Cerebellar nuclear complex (tissue), 1 donor: ENCODE measurements at places on chromosomes 7 and 10.

GRCh38 chr7:157408258-157409101, 71.7 kb downstream of the DNAJB6 start:
- no peak for DNase-seq

- DNase-seq, result no peak
Observed at GRCh38 chr7:141073173-141073640, 657 bp upstream of the TMEM178B start.

GRCh38 chr10:132724446-132724845, 61.5 kb downstream of the NKX6-2 start:
- DNase-seq, result no peak

GRCh38 chr7:157554393-157555238, 217.8 kb downstream of the DNAJB6 start:
- no peak for DNase-seq

DNA sequence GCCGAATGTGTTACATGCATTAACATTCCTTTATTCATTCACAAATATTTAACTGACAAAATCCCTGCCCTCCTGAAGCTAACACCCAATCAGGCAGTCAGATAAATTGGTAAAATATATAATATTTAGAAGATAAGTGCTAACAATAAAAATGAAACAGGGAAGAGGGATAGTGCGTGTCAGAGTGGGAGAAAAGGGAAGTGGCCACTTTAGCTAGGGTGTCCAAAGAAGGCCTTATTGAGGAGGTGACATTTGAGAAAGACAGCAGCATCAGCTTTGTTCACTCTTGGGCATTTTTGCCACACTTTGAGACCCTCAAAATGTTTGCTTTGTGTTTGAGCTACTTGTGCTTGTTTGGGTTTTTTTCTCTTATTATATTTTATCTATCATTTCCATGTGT, 317.8 kb downstream of the SNX13 start:
- DNase-seq, result no peak

- DNase-seq, result no peak
Observed at GRCh38 chr10:17381502-17382142, 72.8 kb downstream of the ST8SIA6 start.

GRCh38 chr10:71349406-71349805, 30.3 kb downstream of the SLC29A3 start:
- DNase-seq, result no peak

DNA sequence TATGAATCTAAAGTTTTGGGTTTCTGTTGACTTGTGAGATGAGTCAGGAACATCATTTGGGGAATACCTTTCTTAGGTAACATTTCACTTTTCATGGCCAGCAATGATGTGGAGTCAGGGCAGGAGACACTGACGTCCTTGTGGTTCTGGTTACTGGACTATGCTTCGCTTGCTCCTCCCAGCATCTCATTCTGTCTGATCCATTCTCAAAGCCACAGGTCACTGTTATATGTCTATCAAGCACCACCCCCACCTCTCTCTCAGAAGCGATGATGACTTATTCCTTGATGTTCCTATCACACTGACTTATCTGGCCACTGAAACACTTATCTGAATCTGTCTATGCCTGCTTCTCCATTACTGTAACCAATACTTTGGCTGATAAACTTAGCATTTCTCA, 51.6 kb downstream of the TES start:
- DNase-seq, result no peak

DNA sequence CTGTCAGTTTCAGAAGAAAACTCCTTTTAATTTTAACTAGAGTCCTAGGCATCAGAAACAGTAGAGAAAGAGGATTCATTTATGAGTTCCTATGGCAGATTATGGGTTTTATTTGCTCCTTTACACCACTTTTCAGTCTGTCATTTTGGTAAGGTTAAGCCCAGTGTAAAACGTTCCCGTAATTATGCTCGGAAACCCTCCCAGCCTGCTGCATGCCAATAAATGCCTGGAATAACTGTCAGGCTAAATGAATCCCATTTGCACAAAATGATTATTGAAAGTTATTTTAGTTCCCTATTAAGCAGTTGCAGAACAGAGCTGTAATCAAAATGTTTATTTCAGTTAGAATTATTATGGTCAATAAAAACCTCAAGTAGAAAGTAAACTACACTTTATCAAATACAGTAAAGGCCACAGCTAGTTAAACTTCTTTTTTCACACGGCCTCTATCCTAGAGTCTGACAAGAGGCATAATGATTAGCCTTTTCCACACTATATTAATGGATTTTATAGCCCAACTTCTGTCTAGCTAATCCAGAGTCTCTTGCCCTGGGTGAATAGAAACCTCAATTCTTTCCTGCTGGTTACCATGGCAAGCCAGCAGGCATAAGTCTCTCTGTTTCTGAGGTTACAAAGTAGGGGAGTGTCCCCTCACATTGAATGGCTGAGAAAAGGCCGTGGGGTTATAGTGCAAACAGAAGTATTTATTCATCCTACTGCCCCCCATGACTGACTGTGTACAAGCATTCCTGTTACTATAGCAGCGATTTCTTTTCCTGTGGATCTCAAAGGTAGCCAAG, 80.8 kb upstream of the NPVF start:
- no peak for DNase-seq

DNA sequence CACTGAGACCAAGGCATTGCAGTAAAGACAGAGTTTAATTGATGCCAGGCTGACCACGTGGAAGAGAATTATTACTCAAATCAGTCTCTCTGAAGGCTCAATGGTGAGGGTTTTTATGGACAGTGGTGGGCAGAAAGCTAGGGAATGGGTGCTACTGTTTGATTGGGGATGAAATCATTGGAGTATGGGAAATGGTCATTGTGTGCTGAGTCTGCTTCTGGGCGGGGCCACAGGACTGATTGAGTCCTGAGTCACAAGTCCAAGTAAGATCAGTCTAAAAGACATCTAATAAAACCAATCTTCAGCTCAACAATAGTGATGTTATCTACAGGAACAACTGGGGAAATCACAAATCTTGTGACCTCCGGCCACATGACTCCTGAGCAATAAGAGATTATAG, 868.4 kb downstream of the SORCS3 start:
- no peak for DNase-seq

GRCh38 chr7:123715198-123715597, 33.6 kb downstream of the WASL start:
- DNase-seq, result no peak

DNA sequence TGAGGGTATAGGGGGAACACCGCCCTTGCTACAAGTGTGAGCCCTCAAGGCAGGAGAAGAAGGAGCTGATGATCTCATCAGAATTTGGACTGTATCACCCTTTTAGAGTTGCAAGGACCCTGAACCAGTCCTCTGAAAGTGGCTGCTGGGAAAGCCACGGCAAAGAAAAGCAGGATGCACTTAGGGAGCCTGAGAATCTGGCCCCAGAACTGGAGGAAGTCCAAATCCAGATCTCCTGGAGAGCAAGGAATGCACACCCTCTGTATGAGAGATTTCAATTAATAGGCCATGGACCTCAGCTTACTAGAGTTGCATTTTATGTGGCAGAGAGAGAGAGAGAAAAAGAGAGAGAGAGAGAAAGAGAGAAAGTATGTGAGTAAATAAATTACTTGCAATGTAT, 662.9 kb downstream of the CCSER2 start:
- no peak for DNase-seq

DNA sequence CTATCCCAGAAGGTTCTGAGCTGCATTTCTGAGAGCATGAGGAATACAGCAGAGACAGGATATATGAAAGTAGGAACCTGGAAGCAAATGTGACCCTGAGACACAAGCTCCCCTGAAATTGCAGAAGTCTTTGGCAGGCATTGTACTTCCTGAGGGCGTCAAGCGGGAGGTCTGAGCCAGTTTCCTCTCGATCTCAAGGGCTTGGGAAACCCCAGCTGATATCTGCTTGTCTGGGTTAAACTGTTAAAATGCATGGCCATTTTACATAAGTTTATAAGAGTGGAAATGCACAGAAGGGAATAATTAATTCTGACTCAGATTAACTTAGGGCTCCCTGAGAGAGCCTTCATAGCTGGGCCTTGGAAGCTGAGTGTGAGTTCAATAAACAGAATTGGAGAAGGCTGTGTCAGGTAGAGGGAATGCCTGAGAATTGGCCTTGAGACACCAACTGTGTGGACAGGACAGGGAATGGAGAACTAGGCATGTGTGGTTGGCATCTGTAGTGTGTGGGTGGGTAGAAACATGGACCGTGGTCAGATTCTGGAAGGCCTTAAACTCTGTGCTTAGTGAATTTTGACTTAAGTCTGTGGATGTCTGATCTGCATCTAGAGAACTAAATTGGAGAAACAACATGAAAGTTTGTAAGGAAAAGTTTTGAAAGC, 53.3 kb downstream of the WIPF3 start:
- no peak for DNase-seq

DNA sequence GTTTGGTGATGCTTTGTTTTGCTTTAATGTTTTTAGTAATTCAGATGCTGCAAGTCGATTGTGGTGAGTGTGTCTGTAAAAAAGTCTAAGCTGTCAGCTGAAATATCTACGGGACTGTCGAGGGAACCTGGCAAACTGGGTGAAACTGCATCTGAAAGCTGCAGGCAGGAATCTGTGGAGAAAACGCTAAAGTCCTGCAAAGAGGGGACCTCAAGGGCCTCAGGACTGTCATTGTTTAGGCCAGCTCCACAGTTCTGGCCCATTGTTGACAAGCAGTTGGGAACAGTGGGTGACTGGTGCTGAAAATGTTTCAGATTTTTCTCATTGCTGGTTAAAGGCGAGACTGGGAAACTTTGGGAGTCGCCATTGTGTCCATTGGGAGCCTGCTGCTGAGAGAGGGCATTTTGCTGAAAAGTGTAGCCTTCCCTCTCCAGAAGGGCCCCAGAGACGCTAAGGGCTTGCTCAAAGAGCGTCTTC, 1.8 kb downstream of the HOXA2 start:
- no peak for DNase-seq

GRCh38 chr10:60459701-60460457, 70.2 kb upstream of the ANK3 start:
- no peak for DNase-seq

GRCh38 chr7:42650701-42651100, 261.2 kb downstream of the C7orf25 start:
- DNase-seq, result no peak

GRCh38 chr10:102603946-102604345, 40.3 kb upstream of the TRIM8 start:
- DNase-seq, result no peak

GRCh38 chr10:130487566-130487965, 351.4 kb downstream of the GLRX3 start:
- no peak for DNase-seq

- DNase-seq, result no peak
Observed at GRCh38 chr10:19606968-19607367, 209.3 kb upstream of the PLXDC2 start.

DNA sequence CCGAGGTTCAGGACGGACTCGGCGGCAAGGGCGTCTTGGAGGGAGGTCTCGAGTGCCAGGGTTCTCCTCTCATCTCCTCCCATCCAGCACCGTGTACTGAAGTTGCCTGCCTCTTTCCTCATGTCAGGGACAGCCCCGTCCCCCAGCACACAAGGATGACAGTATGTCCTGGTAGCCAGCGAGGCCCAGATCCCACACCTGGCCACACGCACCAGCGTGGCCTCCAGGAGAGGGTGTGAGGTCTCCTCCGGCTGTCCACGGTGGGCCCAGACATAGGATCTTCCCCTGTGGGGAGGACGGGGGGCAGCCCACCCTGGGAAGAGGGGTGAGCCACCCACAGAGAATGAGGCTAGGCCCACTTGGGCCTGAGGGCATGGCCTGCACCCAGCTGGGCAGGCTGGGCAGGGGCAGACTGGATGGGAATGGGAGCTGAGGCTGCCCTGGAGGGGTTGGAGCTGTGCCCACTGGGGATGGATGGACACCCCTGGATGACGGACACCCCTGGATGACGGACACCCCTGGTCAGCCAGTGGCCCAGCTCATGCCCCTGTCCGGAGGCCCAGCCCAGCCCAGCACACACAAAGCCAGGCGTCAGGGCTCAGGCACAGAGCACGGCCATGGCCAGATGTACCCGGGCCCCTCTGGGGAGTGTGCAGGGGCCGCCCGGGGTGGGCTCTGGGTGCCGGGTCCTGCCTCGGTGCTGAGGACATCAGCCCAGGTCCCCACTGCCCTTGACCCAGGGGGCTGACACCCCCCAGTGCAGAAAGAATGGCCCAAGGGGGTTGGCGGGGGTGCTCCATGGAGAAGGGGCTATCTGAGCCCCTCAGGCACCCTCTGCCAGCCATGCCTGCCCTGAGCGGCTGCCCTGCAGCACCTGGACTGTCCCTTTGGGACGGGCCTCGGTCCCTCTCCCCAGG, 30.9 kb upstream of the CFAP46 start:
- DNase-seq, result no peak

GRCh38 chr10:71694567-71694968, 25.0 kb downstream of the C10orf105 start:
- no peak for DNase-seq

- no peak for DNase-seq
Observed at GRCh38 chr10:52453501-52453900, 139.4 kb downstream of the DKK1 start.

- DNase-seq, result no peak
Observed at GRCh38 chr7:11171569-11172192, 198.0 kb downstream of the PHF14 start.

DNA sequence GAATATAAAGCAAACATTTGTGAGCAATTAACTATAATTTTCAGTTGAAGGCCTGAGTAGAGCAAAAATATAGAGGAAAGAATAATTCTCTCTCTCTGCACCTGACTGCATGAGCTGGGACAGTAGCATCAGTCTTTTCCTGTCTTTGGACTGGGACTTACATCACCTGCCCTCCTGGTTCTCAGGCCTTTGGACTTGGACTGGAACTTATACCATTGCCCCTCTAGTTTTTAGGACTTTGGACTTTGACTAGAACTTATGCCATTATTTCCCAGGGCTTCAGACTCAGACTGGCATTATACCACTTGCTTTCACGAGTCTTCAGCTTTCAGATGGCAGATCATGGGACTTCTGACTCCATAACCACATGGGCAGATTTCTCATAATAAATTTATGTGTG, 81.0 kb upstream of the SLC25A13 start:
- DNase-seq, result no peak

DNA sequence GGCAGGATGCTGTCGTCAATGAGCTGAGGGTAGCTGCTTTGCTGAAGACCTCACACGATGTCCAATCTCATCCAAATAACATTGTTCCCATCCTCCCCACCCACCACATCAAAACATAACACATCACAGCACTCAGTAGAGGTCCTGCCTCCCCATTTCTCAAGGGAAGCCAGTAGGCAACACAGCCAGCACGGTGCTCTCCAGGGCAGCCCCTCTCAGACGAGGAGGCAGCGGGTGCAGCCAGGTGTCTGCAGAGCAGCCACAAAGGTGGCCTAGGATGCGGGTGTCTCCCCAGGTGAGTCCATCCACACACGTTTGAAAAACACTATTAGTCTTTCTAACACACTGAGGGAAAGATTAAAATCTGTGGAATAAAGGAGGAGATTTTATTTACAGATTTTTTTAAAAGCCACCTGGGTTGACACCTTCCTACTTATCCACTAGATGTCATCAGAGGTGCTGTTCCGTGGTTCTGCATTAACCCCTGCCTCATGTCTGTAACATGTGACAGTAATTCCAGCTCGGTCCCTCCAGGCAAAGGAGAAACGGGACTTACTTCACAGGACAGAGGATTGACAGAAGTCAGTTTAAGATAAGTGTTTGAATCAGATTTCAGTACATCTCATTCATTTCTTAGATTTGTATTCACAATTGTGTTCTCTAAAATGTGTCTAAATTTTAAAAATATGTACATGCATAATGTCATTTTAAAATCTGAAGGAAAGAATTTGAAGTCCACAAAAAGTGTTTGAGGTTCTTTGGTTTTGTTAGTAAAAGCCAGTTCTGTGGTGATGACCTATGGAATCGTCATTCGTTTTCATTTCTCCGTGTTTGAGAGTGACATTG, 68.0 kb downstream of the LANCL2 start:
- no peak for DNase-seq

- DNase-seq, result no peak
Observed at GRCh38 chr10:90960355-90960814, 39.5 kb upstream of the ANKRD1 start.
